Omental fat pad (tissue), 4 donors: ENCODE measurements at places on chromosomes 16 and 17.

DNA sequence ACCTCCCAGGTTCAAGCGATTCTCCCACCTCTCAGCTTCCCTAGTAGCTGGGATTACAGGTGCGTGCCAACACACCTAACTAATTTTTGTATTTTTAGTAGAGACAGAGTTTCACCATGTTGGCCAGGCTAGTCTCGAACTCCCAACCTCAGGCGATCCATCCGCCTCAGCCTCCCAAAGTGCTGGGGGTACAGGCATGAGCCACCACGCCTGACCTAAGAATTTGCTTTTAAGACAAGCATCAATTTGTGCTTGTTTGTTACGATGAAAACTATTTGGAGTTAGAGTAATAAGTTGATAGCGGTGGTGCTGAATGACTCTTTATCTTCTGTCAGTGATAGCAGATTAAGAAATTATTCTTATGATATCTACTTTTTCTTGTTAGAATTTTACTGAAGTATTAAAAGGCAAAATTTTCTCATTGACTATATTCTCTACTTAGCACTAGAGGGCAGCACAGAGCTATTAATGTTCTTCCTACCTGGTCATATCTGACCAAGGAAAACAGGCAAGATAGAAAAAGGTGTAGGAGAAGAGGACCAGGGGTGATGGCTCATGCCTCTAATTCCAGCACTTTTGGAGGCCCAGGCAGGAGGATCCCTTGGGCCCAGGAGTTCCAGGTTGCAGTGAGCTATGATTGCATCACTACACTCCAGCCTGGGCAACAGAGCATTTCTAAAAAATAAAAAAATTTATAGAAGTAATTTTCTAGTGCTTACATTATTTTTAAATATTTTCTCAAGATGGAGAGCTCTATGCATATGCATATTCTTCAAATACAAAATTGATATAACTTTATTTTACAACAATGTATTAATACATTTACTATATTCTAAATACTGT, 24.5 kb downstream of the STXBP4 start:
- no peak for DNase-seq

DNA sequence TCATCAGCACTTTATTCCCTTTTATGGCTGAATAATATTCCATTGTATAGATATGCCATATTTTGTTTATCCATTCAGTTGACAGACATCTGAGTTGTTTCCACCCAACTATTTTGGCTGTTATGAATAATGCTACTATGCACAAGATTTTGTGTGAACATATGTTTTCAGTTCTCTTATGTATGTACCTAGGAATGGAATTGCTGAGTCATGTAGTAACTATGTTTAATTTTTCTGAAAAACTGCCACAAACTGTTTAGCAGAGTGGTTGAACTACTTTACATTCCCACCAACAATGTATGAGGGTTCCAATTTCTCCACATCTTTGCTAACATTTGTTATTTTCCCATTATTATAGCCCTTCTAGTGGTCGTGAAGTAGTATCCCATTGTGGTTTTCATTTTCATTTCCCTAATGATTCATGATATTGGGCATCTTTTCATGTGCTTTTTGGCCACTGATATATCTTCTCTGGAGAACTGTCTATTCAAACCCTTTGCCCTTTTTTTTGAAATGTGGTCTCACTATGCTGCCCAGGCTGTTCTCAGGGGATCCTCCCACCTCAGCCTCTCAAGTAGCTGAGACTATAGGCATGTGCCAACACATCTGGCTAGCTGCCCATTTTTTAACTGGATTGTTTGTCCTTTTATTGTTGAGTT, 26.3 kb downstream of the SMURF2 start:
- no peak for DNase-seq

- no peak for DNase-seq
These were observed 2.2 kb downstream of the HOXB2 start for GRCh38 chr17:48542698-48543106.

- no peak for DNase-seq
These were observed 661 bp downstream of the TEX2 start for GRCh38 chr17:64262198-64262999.

DNA sequence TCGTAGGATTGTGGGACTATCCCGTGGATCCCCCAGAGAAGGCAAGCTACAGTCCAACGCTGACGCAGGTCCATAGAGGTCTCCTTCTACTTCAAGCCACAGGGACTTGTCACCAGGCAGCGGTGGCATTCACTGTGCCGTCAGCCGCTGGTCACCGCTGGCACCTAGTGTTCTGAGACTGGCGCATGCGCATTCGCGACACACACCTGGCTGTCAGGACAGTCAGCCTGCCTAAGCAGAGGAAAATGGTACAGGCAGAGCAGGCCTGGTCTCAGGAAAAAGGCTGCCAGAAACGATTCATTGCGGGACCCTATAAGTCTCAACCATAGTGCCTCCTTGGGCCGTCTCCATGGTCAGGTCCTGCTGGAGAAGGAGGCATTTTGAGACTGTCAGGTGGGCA, 138.0 kb upstream of the WSB1 start:
- no peak for DNase-seq

- no peak for DNase-seq
These were observed at the start of gene GRIN2C for GRCh38 chr17:74859459-74860228. Gene GRIN2C, minus strand, starts transcription at chr17:74859885. Its CDS starts 4,793 bp downstream, at chr17:74855092.

- no peak for DNase-seq
These were observed 43.7 kb downstream of the PPL start for GRCh38 chr16:4893103-4893862.

- no peak for DNase-seq
These were observed 3.1 kb upstream of the EXOC7 start for GRCh38 chr17:76106703-76107102.
